T-helper 9 cell (primary cell): ENCODE measurements at places on chromosomes 7 and 10.
A peak's percentile ranks its signal among the peaks of the same experiment; 100 is the strongest.

DNA sequence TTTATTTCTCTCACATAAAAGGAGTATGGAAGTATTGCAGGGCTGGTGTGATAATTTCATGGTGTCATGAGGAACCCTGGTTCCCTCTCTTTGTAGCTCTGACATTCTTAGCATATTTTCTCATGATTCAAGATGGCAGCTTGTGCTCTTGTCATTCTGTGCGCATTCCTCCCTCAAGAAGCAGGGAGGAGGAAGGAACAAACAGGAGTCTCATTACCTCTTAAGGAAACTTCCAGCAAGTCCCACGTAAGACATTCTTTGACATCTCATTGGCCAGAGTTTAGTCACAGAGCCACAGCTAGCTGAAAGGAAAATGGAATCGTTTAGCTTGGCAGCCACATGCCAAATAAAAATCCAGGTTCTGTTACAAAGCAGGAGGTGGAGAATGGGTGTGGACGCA is 546.8 kb downstream of the LRMDA start:
- DNase-seq: no peak

- peak; percentile 1 for DNase-seq
Measured at GRCh38 chr7:23012908-23013714, 819 bp downstream of the HYCC1 start.

DNA sequence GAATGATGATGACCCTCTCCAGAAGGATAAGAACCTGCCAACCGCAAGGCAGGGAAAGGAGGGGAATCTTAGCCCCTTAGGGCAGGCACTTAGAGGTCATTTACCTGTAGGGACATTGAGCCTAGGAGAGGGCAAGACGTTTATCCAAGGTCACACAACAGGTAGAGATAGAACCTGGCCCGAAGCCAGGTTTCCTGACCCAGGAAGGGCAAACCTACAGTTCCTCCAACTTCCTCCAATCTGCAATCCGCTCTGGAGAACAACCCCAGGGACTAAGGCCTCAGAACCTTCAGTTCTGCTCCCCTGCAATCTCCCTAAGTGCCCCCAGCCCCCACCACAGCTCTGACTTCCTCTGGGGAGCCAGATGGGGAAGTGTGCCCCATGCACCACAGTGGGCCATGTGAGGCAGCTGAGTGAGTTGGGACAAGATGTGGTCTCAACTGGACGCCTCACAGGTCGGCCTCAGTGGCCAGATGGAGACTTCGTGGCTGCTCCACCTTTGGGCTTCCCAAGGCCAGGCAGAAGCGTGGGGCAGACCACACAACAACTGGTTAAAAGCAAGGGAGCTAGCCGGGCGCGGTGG is 1.4 kb upstream of the PSAP start:
- no peak for DNase-seq

- DNase-seq: no peak
Measured at GRCh38 chr10:97921581-97922021, 72.0 kb downstream of the GOLGA7B start.

DNA sequence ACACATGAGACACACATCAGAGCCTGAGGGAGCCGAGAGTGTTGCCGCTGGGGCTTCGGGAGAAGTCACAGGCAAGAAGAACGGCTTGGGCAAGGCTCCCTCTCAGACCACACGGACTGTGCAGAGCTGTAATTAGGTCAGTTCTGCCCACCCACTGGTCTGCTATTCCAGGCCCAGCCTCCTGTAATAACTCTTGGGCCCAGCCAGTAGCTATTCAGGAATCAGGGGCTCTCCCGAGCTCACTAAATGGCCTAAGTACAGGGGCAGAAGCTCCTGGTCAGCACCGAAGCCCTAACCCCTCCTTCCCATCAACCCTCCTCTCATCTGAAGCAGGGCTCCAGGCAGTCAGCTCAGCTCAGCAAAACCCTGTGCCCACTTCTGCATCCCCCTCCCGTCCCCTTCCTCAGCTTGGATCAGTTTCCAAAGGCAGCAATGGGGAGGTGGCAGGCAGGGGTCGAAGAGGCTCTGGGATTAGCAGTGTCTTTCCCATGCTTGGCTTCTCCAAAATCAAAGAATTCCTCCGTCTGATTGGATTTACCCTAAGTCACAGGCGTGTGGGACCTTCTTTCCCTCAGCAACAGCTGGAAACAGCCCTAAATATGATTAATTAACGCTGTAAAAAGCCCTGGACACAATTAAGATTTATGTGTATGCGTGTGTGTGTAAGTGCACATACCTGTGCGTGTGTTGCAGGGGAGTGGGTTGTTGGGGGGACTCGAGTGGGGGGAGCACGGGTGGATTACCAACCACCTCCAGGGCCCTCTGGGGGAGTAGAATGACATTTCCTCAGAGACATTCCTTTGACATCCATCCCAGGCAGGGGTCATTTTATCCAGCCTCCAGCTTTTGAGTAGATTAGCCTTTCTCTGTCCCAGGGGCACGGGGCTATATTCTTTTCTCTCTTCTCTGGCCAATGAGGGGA is 48.4 kb upstream of the BTRC start:
- DNase-seq: no peak

DNA sequence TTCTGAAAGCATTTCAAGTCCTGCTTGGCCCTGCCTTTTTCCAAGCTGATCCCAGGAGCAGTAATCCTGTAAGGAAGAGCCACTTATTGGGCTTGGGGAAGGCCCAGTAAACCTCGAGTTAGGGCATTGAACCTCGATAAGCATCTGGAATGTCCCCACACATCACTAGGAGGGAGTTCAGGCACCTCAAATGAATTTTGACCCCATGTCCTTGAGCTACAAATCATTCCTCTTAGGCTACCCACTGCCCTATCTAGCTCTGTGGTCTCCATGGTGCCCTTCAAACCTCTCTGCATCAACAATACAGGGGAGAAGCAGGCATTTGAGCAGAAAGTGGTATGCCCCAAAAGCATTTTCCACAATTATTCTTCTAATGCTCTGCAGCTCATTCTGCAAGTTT is 33.7 kb downstream of the ZNF503 start:
- DNase-seq: no peak
